DMS79 (cell line): ENCODE measurements at places on chromosomes 2 and 18.

DNA sequence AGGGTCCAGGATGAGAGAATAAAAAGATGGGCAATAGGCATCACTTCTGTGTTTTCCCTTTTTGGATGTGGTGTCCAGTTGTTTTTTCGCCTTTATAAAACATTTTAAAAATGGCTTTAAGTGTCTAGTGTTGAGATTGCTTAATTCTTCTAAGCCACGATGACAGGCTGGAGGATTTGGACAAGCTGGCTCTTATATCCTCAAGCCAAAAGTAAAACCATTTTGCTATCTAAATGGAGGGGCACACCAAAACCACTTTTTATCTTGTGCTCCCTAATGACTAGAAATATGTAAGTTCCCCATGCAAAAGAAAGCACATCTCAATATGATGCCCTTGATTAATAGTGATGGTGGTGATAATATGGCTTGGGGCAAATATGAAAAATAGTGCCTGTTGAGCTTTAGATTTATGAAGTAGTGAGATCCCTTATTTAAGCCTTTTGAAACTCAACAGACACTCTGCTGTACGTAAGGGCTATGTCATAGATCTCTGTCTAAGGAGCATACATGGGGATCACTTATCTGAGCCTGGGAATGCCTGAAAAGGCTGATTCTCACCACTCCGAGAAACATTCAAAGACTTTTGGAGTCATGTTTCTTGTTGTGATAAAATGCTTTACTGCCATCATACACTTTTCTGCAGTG lies 185.5 kb downstream of the KCNS3 start:
- no peak for DNase-seq

- DNase-seq = peak; percentile 28
Measured at GRCh38 chr18:48605408-48605845, 66.6 kb downstream of the CTIF start.

- DNase-seq = no peak
Measured at GRCh38 chr2:211159972-211160371, 603.6 kb downstream of the CPS1 start.

DNA sequence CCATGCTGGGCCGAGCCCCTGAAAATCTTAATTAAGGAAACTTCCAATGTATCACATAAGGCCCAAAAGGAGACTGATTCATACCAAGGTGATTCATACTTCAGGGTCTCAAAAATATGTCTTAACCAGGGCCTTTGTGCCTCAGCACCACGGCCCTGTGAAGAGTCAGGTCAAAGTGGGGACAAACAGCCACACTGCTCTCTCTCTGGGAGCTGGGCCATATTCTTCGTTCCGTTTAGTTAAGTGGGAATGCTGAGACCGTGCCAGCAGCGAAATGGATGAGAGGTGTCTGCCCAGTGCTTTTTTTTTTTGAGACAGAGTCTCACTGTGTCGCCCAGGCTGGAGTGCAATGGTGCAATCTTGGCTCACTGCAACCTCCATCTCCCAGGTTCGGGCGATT lies 9.3 kb upstream of the PTMA start:
- DNase-seq = no peak

GRCh38 chr2:42895791-42896135 lies 103.4 kb upstream of the HAAO start:
- no peak for DNase-seq

GRCh38 chr18:58394602-58395425 lies 234.1 kb downstream of the ALPK2 start:
- peak; percentile 38 for DNase-seq

- no peak for DNase-seq
Measured at GRCh38 chr2:120440521-120441350, 94.8 kb downstream of the INHBB start.

DNA sequence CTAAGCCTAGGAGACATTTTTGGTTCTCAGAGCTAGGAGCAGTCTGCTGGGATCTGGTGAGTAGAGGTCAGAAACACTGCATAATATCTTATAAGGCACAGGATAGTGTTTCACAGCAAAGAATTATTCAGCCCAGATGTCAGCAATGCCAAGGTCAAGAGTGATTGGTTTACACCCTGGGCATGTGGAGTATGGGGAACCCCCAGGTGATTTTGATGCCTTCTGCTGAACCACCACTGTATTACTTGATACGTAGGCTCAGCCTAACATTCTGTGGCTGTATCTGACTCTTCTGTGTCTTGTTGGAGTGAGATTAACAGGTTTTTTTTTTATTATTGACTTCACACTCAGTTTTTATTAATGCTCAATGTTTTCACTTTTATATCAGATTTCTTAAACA lies 6.0 kb downstream of the DDX18 start:
- DNase-seq = no peak

- DNase-seq = peak; percentile 31
Measured at GRCh38 chr2:67612576-67613042, 215.5 kb downstream of the ETAA1 start.

DNA sequence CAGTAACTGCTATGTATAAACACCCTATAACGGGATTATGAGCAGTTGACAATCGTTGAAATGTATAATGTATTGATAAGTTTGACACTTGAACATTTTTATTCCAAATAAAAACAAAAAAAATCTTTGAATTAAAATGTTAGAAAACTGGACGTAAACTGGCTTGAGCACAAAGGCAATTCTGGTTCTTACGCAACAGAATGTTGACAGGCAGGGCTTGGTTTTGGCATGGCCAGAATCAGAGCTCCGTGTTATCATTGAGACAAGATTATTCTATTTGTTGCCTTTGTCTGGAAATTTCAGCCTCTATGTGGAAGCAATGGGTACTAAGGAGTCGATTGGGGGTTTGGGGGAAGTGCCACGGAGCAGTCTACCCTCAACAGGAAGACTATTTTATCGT lies 1028.6 kb upstream of the ZEB2 start:
- no peak for DNase-seq

DNA sequence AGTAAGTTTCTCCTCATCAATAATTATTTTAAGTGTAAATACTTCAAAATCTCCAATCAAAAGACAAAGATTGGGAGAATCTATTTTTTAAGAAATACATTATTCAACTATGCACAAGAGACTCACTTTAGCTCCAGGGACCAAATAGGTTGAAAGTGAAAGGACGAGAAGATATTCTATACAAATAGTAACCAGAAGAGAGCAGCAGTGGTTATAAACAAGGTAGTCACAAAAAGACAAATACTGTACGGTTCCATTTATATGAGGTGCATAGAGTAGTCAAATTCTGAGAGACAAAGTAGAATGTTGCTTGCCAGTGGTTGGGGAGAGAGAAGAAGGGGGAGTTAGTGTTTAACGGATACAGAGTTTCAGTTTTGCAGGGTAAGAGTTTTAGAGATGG lies 69.8 kb downstream of the POU3F3 start:
- DNase-seq = no peak

DNA sequence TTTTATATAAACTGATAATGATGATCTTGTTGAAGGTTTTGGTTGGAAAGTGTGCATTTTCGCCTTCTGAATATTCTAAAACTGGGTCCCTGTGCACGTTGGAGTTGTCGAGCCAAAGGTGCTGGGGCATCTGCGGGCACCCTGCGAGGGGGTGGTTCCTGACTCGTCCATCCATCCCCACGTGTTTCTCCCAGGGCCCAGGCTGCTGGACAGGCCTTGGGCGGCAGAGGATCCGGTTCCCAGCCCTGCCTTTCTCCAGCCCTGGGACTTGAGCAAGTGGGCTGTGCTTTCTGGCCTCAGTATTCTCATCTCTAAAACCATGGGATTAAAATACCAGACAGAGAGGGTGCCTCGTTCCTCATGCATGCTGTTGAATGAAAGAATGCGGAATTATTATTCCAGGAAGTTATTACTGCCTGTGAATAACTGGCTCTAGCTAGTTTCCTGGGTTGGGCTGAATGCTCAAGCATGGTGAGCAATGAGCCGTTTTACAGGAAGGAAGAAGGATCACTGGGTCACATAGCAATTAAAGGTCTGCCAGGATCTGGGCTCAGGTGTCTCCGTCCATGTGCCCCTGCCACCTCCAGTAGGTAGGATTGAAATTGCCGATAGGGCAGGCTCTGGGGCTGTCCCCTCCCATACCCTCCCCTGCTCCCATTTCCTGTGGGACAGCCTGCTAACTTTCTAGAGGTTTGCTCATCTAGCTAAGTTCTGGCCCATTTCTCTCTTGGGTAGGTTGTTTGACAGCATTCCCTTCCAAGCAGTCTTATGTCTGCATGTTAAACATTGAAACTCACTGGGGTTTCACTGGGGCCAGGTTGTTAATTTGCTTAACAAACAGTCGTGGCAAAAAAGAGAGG lies 77.2 kb upstream of the HS6ST1 start:
- no peak for DNase-seq

GRCh38 chr2:22199994-22200393 lies 1076.2 kb downstream of the TDRD15 start:
- no peak for DNase-seq

DNA sequence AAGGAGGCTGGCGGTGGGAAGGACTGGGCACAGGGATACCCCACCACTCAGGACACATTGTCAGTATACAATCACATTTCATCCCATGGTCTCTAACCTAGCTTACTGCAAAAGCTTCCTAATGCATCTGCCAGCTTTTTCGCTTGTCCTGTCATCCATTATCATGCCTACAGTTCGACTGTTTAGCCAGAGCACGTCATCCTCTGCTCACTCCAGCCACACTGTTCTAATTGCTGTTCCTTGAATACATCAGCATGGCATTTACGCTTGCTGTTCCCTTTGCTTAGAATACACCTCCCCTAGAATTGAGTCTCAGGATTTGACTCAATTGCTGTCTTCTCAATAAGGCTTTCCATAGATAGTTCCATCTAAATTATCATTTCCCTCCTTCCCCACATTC lies 166.3 kb downstream of the CCDC148 start:
- no peak for DNase-seq

- DNase-seq = no peak
Measured at GRCh38 chr2:190766595-190766994, 114.0 kb upstream of the GLS start.

DNA sequence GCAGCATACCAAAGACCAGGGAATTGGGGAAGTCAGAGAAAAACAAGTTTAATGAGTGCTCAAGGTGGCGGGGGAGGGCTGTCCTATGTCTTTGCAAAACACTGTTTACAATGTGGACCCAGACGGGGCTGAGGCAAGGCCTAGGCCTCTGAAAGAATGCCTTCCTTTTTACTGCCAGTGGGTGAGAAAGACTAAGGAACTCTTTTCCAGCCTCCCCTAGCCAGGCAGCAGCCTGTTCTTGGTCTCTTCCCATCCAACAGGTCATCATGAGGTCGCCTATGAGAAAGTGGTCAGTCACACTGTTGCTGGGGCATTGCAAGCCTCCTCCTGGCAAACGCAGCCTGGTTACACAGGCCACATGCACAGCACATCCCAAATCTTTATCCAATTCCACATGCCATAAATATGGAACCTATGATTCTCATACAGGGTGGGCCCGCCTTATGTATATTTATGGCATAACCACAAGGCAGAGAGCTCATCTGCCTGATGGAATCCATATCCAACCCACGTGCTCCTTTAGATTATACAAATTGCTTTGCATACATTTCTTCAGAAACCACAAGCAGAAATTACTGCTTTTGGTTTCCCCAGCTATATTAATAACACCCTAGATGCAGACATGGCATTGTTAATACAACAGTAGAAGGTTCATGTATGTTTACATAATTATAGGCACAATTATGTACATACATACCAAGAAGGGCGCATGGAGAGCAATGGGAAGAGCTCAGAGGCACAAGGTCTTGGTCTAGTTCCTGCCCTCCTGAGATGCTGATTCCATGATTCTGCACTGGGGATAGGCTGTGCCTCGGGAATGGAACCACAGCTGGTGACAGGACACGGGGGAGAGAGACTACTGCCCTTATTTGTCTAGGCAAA lies 48.6 kb downstream of the NRP2 start:
- no peak for DNase-seq

DNA sequence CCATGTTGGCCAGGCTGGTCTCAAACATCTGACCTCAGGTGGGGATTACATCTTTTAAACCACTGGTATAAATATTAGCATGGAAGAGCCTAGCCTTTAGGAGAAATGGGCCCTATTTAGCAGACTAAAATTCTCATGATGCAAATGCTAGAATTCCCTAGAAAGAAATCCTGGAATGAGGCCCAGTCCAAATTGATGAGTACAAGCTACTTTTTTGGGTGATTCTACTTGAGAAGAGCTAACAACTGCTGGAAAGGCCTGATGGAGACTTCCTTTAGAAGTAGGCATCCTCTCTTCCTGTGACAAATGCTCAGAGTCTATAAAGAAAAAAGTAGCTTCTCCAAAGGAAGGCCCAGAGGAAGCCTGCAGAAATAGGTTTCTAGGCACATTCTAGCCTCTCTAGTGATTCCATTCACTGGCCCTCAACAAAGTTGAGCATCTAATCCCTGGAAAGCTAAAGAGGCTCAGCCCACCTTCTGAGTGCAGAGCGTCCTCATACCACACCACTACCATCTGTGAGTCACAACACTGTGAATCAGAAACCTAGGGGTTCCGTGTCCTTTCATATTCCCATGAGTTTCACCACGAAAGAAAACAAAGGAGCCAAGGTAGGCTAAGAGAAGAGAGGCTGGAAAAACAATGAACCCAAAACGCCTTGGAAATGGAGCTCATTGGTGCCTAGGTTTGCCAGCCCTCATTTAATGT lies 183.1 kb downstream of the C1D start:
- DNase-seq = no peak

DNA sequence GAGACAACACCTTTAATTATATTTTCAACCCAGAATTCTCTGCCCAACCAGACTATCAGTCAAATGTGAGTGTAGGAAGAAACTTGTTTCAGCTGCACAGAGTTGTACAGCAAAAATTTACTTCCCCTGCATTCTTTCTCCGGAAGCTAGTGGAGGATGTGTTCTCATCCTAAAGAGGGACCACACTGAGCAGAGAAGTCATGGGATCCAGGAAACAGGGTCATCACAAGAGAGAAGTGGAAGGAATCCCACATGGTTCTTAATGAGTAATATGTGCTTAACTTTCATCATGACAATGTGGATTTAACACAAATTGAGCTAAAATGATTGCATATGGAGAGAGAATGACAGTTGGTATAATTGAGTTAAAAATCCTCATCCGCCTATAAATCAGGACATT lies 78.2 kb downstream of the INPP4A start:
- no peak for DNase-seq

GRCh38 chr2:64989982-64990614 lies 899 bp downstream of the SLC1A4 start:
- peak; percentile 13 for DNase-seq

DNA sequence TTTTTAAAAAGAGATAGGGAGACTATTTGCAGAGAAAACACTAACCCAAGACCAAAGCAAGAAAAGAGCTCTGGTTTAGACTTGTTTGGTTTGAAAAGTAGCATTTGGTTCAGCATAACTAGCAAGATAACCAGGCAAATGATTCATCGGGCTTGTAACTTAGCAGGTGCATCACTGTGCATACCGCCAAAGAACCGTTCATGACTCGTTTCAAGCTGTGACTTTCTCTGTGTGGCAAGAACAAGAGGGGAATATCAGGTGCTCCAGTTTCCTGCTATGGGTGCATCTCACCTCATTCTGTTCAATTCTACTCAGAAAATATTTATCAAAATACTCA lies 244.9 kb downstream of the ETAA1 start:
- DNase-seq = no peak

GRCh38 chr18:23238651-23239349 lies 103.5 kb downstream of the CABLES1 start:
- DNase-seq = no peak

- DNase-seq = no peak
Measured at GRCh38 chr18:51138936-51139335, 58.5 kb downstream of the MEX3C start.
